GDM1 (cell line): ENCODE measurements at places on chromosomes 5 and 9.

GRCh38 chr5:126723643-126724042 is 53.3 kb upstream of the LMNB1 start:
- no peak for DNase-seq

- DNase-seq: no peak
Observed at GRCh38 chr5:76082772-76083554, at the start of gene SV2C. TSS of gene SV2C (plus strand) at chr5:76083383. CDS start at chr5:76131751, 48,368 bp downstream.

DNA sequence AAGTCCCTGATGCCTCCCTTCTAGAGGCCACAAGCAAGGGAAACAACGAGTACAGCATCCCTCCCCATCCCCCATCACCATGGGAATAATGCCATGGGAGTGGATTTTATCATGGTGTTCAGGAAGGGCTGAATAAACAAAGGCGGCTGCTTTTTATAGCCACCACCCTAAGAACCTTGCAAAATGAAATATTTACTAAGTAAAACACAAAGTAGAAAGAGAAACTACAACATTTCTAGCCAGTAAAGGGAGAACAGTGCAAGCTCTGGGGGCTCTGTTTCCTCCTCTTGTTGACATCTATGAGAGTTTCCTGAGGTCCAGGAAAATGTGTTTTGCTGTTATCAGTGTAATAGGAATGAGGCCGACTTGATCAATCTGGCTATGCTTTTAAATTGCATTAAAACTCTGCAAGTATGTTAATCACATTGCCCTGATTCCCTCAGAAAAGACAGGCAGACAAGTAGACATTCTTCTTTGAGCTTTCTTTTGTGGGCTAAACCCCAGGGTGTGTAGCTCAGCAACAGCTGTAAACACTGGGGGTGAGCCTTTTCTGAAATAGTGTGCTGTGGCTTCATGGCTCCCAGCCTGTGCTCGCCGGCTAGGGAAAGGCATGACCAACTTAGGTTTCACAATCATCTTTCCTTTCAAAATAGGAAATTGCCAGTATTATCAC is 31.1 kb downstream of the SV2C start:
- DNase-seq: no peak

GRCh38 chr5:97049175-97049574 is 93.2 kb downstream of the LIX1 start:
- DNase-seq: no peak

- no peak for DNase-seq
Observed at GRCh38 chr5:74870299-74871067, 4.3 kb upstream of the FAM169A start.

- DNase-seq: peak; percentile 7
Observed at GRCh38 chr5:29697785-29698414, 1495.6 kb upstream of the CDH6 start.

DNA sequence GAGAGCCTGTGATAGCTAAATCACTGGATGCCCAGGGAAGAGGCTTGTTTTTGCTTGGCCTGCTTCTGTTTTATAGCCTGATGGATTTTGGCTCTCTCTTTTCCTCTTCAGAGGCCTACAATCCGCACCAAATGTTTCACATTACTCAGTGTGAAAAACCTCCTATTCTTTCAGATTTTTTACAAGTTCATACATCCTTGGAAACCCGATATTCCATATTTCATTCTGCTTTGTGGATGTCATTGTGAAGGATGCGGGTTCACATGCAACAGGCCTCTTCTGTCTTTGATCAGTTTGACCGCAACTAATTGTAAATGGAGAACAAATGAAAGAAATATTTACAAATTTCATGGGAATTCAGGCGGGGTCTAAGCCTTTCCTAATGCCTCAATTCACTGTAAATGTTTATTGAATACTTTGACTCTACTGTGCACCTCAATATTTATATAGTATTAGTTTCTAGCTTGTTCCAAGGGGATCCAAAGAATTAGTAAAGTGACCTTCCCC is 269.9 kb downstream of the DMRT2 start:
- no peak for DNase-seq

- no peak for DNase-seq
Observed at GRCh38 chr5:14245132-14245925, 102.2 kb downstream of the TRIO start.

DNA sequence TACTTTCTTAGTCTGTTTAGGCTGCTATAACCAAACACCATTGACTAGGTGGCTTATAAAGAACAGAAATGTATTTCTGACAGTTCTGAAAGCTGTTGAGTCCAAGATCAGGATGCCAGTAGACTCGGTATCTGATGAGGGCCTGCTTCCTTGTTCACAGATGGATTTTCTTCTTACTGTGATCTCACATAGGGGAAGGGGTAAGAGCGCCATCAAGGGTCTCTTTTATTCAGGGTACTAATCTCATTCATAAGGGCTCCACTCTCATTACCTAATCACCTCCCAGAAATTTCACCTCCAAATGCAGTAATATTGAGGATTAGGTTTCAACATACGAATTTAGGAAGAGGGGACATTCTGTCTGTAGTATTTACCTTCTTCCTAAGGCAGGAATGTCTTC is 384.0 kb upstream of the DMAC1 start:
- no peak for DNase-seq

- DNase-seq: no peak
Observed at GRCh38 chr5:97090944-97091343, 51.5 kb downstream of the LIX1 start.

DNA sequence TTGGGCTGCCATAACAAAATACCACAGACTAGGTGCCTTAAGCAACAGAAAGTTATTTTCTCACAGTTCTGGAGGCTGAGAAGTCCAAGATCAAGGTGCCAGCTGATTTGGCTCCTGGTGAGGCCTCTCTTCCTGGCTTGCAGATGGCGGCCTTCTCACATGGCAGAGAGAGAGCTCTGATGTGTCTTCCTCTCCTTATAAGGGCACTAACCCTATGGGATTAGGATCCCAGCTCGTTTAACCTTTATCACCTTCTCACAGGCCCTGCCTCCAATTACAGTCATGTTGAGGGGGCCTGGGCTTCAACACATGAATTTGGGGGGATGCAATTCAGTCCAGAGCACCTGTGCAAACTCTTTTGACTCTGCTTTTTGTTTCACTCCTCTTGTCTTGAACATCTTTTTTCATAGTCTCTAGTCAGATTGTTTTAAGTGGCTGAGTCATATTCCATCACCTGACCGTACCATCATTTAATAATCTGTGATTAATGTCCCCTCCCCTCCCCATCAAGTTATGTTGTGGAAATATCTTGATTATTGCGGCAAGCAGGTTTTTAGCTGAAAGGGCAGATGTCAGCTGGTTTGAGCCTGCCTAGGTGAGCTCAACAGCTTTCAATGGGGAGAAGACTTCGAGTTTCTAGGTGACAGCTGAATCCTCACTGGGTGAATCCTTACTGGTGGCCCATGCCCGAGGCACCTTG is 61.8 kb downstream of the NDFIP1 start:
- no peak for DNase-seq

DNA sequence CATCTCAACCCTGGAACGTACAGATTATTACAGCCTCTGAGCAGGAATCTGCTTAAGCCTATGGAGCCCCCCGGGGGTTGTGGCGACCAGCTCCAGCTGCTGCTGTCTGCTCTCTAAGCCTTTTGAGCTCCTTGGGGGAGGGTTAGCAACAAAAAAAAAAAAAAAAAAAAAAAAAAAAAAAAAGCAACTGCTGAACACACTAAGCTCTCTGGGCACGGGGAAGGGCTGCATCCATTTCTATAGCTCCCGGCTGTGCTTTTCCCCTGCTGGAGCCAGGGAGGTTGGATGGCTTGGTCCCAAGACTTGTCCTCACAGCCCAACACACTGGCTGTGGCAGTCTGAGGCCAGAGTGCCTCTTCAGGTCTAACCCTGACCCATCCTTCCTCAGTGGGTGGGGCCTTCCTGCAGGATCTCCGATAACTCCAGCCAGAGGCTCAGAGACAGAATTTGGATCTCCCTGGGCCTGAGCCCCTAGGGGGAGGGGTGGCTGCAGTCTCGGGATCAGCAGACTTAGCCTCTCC is 82.1 kb downstream of the FBN2 start:
- no peak for DNase-seq

- DNase-seq: no peak
Observed at GRCh38 chr5:170107674-170108073, 2.0 kb downstream of the FOXI1 start.

- no peak for DNase-seq
Observed at GRCh38 chr5:76351577-76351976, 51.5 kb upstream of the IQGAP2 start.

DNA sequence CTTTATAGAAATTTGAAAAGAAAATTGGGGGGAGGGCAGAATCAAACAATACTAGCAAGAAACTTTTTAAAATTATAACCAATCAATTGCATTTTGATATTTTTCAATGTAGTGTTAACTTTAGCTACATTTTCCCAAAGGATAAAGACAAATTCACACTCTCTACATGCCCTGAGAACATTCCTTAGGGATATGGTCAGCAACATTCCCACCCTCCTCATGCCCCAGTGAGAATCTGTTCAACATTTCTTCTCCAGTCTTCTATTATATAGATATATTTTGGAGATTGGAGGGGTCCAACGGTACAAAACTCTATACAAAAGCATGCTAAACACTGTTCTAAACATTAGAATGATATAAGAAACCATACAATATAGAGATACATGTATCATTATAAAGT is 11.6 kb upstream of the PRR16 start:
- no peak for DNase-seq

- no peak for DNase-seq
Observed at GRCh38 chr5:572398-573019, 39.6 kb upstream of the CEP72 start.

DNA sequence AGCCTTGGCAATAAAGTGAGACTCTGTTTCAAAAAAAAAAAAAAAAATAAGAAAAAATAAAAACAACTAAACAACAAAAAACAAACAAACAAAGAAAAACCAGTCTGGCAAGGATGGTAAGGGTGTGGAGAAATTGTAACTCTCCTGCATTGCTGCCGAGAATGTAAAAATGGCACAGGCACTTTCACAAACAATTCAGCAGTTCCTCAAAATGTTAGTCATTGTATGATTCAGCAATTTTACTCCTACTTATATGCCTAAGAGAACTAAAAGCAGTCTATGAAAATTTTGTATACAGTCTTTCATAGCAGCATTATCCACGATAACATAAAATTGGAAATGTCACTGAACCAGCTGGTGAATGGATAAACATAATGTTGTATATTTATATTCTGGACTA is 280.4 kb downstream of the CDH9 start:
- DNase-seq: peak; percentile 9

- DNase-seq: no peak
Observed at GRCh38 chr9:91208419-91208745, 153.3 kb downstream of the AUH start.

GRCh38 chr5:136137497-136138220 is 5.0 kb downstream of the SMAD5 start:
- DNase-seq: no peak

DNA sequence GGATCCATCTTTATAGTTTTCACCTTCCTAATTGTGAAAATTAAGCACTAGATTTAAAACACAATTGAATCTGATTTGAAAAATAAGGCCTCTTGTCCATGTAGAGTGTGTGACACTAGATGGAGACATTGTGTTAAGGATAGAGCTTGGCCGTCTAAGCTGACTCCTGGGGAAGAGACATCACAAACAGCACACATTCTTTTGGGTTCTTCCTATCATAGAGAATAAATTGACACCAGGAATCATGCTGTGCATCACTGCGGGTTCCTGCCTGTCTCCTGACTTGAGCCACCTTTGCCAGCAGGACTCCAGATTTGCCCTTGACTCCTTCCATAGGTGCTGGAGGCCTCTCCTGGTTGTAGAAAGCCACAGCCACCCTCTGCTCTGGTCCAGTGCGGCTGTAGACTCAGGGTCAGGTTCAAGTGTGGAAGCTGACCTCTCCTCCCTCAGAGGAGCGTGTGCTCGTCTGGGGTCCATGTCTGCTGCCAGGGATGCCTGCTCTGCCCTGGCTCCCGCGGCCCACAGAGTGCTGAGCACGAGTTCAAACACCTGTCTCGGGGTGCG is 11.2 kb downstream of the ROPN1L start:
- peak; percentile 65 for DNase-seq

- no peak for DNase-seq
Observed at GRCh38 chr5:95870105-95870672, 47.7 kb upstream of the GLRX start.

GRCh38 chr9:13770956-13771355 is 491.5 kb upstream of the MPDZ start:
- no peak for DNase-seq

DNA sequence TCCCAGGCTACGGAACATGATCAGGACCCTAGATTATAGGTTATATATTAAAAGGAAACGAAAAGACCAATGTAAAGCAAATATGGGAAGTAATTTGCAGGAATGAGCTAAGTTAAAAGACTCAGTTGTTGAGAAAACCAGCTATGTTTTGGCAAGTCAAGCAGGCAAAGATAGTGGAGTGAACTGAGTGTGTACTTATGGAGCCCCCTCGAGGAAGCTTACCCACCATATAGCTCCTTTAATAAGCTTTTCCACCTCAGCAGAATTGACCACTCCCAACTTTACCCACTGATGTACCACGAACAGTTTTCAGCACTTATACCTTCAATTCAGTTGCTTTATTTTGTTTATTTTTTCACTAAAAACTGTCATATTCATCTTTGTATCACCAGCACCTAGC is 57.3 kb upstream of the PJA2 start:
- no peak for DNase-seq

- no peak for DNase-seq
Observed at GRCh38 chr5:9919306-9920030, 289.3 kb upstream of the TAS2R1 start.

GRCh38 chr5:75856056-75856455 is 138.8 kb upstream of the POC5 start:
- no peak for DNase-seq

GRCh38 chr5:44257221-44257620 is 132.0 kb downstream of the FGF10 start:
- DNase-seq: no peak

DNA sequence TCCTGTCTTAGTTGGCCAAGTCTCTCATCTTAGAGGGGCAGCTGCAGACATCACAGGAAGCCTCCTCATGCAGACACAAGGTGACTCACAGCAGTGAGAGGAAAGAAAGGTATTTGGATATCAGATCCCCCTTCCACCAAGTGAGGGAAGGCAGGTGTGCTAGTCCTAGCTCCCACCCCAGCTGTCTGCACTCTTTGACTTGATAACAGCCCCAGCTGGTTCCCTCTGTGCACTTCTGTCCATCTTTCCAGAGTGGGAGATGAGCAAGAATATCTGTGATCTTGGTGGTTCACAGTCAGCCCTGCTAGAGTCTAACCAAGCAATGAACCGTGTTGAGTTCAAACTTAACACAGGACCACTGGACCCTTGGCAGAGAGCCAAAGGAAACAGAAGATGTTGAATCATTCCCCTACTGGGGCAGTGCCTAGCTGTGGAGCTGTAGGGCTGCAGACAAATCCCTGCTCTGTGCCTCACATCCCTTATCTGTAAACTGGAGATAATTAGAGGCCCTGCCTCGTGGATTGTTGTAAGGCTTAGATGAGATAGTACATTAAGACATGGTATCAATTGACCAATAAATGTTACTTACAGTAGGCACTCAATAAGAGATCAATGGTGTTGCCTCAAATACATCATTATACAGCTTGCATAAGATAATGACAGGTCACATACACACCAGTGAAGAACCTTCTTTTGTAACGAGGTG is 39.1 kb downstream of the SH3RF2 start:
- DNase-seq: no peak
